ENCODE measurements at places on chromosomes 12 and 14. TPM values are rescaled to one million over a fixed set of nuclear protein-coding genes. Genes with fewer than 3 reads are reported as not detected.
A peak's percentile ranks its signal among the peaks of the same experiment; 100 is the strongest.

The VWF gene
- total RNA-seq = 251 TPM

DNA sequence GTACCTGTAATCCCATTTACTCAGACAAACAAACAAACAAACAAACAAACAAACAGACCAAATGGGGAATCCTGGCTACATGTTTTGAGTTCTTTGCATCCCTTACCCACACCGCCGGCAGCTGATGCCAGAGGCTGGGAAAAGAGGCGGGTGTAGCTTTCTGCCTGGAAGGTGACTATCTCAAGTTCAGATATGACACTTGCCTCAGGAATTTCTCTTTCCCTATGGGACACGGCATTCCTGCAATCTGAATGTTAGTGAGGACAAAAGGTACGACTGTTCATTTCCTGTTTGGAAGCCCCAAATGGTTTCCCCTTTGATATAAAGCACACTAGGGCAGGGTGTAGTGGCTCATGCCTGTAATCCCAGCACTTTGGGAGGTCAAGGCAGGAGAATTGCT lies 2.9 kb downstream of the MYL2 start:
- DNase-seq = no peak
- no peak overlapping the region for H3K27ac ChIP-seq
- no peaks in the 10 kb centered on the region for H3K36me3 ChIP-seq

GRCh38 chr12:15697201-15697600 lies 92.0 kb downstream of the EPS8 start:
- peaks cover 86% of the 10 kb centered on the region for H3K4me1 ChIP-seq
- DNase-seq = no peak
- peak overlapping the region; percentile 76 for H3K27ac ChIP-seq
- H3K4me3 ChIP-seq = no peak overlapping the region
- H3K27me3 ChIP-seq = no peaks in the 10 kb centered on the region
- H3K36me3 ChIP-seq = no peaks in the 10 kb centered on the region

GRCh38 chr12:46264057-46264456 lies 4.8 kb downstream of the SLC38A1 start:
- no peaks in the 10 kb centered on the region for H3K36me3 ChIP-seq
- H3K4me1 ChIP-seq = peaks cover 41% of the 10 kb centered on the region
- H3K27ac ChIP-seq = no peak overlapping the region
- H3K27me3 ChIP-seq = no peaks in the 10 kb centered on the region

The ADAMTS20 gene
- total RNA-seq = not detected

- no peak for DNase-seq
- H3K4me3 ChIP-seq = no peak overlapping the region
- H3K4me1 ChIP-seq = no peaks in the 10 kb centered on the region
- H3K27me3 ChIP-seq = no peaks in the 10 kb centered on the region
- no peak overlapping the region for H3K27ac ChIP-seq
Observed at GRCh38 chr14:90924621-90925340, 108.6 kb upstream of the TTC7B start.

The AMN gene
- total RNA-seq = not detected

- peak overlapping the region; percentile 99 for H3K27ac ChIP-seq
- H3K36me3 ChIP-seq = no peaks in the 10 kb centered on the region
- H3K4me3 ChIP-seq = peak overlapping the region; percentile 91
- H3K27me3 ChIP-seq = no peaks in the 10 kb centered on the region
- no peak for DNase-seq
Observed at GRCh38 chr12:12562016-12562483, 613 bp downstream of the DUSP16 start.

DNA sequence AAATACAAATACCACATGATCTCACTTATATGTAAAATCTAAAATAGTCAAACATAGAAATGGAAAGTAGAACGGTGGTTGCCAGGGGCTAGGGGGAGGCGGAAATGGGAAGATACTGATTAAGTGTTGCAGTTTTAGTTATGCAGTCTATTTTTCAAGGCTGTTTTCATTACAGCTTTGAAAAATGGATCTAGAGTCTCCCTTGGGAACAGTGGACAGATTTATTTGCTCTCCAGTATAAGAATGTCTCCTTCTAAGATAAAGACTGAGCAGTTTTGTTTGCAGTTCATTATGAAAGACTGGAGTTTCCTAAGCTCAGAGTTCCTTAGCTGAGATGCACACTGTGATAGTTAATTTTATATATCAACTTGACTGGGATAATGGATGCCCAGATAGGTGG lies 202.5 kb downstream of the KLHL28 start:
- no peak for DNase-seq
- H3K36me3 ChIP-seq = no peaks in the 10 kb centered on the region
- H3K4me1 ChIP-seq = no peaks in the 10 kb centered on the region

DNA sequence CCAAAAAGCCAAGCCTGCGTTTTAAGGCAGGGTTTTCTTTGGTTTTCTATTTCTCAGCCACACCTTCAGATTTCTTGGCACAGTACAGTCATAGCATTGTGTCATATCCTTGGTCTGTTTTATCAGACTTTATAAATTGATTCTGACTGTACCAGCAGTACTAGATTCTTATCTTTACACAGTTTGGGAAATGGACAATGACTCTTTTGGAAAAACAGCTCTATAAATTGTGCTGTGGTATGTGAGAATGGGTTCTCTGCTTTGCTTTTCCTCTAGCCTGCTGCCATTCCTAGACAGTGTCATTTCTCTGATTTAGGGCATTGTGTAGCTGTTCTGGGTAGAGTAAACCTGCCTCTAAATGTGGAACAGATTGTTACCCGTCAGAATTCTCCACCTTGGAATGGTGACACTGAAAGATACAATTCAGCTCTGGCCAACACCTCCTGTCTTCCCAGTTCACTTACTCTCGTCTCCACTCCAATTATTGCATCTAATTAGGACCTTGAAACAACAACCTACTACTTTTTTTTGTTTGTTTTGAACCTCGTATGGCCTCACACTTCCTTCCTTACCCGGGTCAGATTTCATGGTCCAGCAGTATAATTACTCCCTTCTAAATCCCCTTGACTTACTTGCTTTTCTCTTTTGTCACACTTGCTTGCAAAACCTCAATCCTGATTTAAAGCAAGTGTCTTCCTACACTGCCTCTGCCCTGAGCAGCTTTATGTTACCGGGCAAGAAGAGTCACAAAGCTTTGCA lies 226.3 kb downstream of the ERC1 start:
- H3K27ac ChIP-seq = peak overlapping the region; percentile 47
- peak overlapping the region; percentile 23 for H3K4me3 ChIP-seq
- H3K36me3 ChIP-seq = no peaks in the 10 kb centered on the region
- peaks cover 7% of the 10 kb centered on the region for H3K4me1 ChIP-seq
- no peak for DNase-seq
- no peaks in the 10 kb centered on the region for H3K27me3 ChIP-seq

GRCh38 chr12:53287741-53288216 lies 7.6 kb upstream of the PFDN5 start:
- H3K36me3 ChIP-seq = no peaks in the 10 kb centered on the region
- no peak overlapping the region for H3K27ac ChIP-seq
- H3K4me1 ChIP-seq = peaks cover 9% of the 10 kb centered on the region

GRCh38 chr14:37063467-37064240 lies 108.8 kb downstream of the SLC25A21 start:
- H3K4me1 ChIP-seq = peaks cover 8% of the 10 kb centered on the region
- DNase-seq = no peak
- H3K4me3 ChIP-seq = no peak overlapping the region
- no peaks in the 10 kb centered on the region for H3K27me3 ChIP-seq
- H3K27ac ChIP-seq = no peak overlapping the region
- no peaks in the 10 kb centered on the region for H3K36me3 ChIP-seq

DNA sequence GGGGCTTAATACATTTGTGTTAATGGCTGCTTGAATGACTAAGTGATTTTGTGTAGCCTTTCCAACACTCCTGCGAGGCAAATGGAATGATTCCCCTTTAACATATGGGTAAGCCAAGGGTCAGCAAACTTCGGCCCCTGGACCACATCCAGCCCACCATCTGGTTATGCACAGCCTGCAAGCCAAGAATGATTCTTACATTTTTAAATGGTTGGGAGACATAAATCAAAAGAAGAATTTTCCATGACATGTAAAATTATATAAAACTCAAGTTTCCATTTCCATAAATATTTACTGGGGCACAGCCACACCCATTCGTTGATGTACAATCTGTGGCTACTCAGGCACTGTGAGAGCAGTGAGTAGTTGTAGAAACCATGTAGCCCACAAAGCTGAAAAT lies 9.0 kb downstream of the SLC8B1 start:
- H3K4me1 ChIP-seq = peaks cover 7% of the 10 kb centered on the region
- no peak overlapping the region for H3K27ac ChIP-seq
- H3K4me3 ChIP-seq = no peak overlapping the region

GRCh38 chr14:62187265-62187664 lies 425.0 kb downstream of the SNAPC1 start:
- no peaks in the 10 kb centered on the region for H3K27me3 ChIP-seq
- DNase-seq = no peak
- H3K4me3 ChIP-seq = no peak overlapping the region
- H3K36me3 ChIP-seq = no peaks in the 10 kb centered on the region

The NKX2-8 gene
- total RNA-seq = not detected

- H3K36me3 ChIP-seq = no peaks in the 10 kb centered on the region
- H3K4me3 ChIP-seq = no peak overlapping the region
- no peak for DNase-seq
- no peak overlapping the region for H3K27ac ChIP-seq
- no peaks in the 10 kb centered on the region for H3K27me3 ChIP-seq
Observed at GRCh38 chr14:68534276-68534675, 258.6 kb downstream of the ZFP36L1 start.

The NEMF gene
- 126 TPM for total RNA-seq

DNA sequence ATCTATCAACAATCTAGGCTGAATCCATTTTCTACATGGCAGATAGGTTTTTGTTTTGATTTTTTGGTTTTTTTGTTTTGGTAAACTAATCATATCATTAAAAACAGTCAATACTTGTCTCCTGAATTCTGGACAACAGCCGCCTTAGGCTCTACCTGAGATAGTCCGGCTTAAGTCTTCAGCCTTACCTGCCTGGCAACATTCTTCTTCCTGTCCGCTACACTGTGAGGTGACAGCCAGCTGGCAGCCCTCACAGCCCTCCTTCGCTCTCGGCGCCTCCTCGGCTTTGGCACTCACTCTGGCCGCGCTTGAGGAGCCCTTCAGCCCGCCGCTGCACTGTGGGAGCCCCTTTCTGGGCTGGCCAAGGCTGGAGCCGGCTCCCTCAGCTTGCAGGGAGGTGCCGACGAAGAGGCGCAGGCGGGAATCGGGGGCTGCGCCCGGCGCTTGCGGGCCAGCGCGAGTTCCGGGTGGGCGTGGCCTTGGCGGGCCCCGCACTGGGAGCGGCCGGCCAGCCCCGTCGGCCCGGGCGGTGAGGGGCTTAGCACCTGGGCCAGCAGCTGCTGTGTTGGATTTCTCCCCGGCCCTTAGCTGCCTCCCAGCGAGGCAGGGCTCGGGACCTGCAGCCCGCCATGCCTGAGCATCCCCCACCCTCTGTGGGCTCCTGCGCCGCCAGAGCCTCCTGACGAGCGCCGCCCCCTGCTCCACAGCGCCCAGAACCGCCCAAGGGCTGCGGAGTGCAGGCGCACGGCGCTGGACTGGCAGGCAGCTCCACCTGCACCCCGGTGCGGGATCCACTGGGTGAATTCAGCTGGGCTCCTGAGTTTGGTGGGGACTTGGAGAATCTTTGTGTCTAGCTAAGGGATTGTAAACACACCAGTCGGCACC lies 49.0 kb downstream of the MDGA2 start:
- no peak for DNase-seq
- no peaks in the 10 kb centered on the region for H3K27me3 ChIP-seq
- H3K36me3 ChIP-seq = no peaks in the 10 kb centered on the region
- no peak overlapping the region for H3K4me3 ChIP-seq
- H3K27ac ChIP-seq = no peak overlapping the region

DNA sequence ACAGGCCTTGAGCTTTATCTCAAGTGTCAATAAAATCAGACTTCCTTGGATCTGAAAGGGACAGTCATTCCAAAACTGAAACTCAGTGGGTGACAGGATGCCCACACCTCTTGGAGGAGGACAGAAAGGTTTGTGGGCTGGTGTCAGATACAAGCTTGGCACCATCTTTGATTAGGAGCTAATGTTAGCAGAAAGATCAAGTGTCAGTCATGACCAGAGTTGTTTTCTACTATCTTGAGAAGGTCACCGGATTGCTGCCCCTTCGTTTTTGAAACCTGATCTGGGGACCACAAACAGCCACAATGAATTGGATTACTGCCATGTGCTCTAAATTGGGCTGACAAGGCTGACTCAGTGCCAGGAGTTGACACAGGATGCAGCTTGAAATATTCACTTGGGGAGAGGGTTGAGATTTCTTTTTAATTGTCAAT lies 88.3 kb downstream of the OTOGL start:
- H3K27ac ChIP-seq = no peak overlapping the region
- no peaks in the 10 kb centered on the region for H3K27me3 ChIP-seq
- no peak overlapping the region for H3K4me3 ChIP-seq
- H3K36me3 ChIP-seq = no peaks in the 10 kb centered on the region

The TPPP2 gene
- not detected for total RNA-seq

DNA sequence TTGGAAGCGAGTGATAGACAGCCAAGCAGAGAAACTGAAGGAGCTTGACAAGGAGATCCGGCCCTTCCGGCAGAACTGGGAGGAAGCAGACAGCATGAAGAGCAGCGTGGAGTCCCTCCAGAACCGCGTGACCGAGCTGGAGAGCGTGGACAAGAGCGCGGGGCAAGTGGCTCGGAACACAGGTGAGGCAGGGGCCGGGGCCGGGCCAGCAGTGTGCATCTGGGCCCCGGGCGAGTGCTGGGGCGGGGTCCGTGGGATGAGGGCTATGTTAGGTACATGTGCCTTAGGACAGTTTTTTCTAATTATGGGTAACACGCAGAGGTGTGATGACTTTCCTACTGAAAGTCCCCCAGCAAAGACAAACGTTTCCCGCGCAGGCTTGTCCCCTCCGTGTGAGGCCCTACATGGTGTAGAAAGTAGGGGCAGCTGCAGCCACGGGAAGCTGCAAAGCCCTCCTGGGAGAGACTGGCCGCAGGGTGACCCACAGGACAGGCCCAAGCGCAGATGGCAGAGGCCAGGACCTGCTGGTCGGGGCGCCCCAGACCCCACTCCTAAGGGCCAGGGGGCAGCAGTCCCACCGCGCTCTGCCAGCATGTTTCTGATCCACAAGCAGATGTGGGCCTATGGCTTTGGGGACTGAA lies 19.1 kb upstream of the AMN start:
- H3K27me3 ChIP-seq = no peaks in the 10 kb centered on the region
- H3K4me3 ChIP-seq = no peak overlapping the region
- H3K36me3 ChIP-seq = peaks cover 7% of the 10 kb centered on the region
- H3K4me1 ChIP-seq = no peaks in the 10 kb centered on the region
- DNase-seq = no peak

The MIPOL1 gene
- 13.1 TPM for total RNA-seq

- H3K27me3 ChIP-seq = no peaks in the 10 kb centered on the region
- no peaks in the 10 kb centered on the region for H3K4me1 ChIP-seq
- no peak for DNase-seq
- no peak overlapping the region for H3K27ac ChIP-seq
Observed at GRCh38 chr14:55427439-55427838, 13.0 kb downstream of the TBPL2 start.

Data from thoracic aorta (tissue), 2 donors.